ENCODE measurements at places on chromosomes 5 and 9.

GRCh38 chr5:127871503-127872153 is 168.4 kb downstream of the CCDC192 start:
- DNase-seq = no peak

- DNase-seq = no peak
Measured at GRCh38 chr9:91130796-91131318, 230.9 kb downstream of the AUH start.

DNA sequence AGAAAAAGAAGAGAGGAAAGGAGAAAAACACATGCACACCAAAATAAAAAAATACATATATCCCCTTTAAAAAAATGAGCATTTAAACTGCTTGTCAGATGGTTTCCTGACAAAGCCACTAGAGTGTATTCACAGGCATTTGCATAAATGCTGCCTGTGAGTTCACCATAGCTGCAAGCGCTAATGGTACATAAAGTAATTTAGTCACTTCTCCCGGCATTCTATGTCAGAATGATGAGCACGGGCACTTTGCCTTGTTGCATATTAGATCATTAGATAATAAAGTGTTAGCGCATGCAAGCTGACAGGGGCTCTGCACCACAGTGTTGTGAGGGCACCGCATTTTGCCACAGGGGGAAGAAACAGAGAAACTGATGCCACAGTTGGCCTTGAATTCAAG is 280.6 kb downstream of the EBF1 start:
- no peak for DNase-seq

- no peak for DNase-seq
Measured at GRCh38 chr5:318931-319601, 2.4 kb upstream of the AHRR start.

DNA sequence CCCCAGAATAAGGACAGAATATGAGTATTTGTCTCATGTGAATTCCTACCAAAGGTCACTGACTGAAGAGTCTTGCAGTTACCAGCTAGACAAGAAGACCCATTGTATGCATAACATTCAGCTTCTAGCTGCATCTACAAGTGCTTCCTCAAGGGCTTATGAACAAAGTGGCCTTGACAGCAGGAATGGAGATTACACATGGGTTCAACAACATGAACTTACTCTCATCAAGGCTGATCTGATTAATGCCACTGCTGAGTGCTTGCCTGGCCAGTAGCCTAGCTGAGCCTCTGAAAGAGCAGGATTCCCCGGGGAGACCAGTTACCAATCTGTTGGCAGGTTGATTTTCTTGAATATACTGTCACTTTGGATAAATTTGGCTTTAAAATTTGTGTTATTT is 76.7 kb upstream of the CHD1 start:
- no peak for DNase-seq

GRCh38 chr5:130316971-130317680 is 412.9 kb downstream of the CHSY3 start:
- no peak for DNase-seq

Data from activated T-helper 1 cell treated with Interleukin-2 at 50 U/mL for 16 hours (primary cell).